ENCODE measurements at places on chromosomes 16 and 17. TPM values are rescaled to one million over a fixed set of nuclear protein-coding genes. Genes with fewer than 3 reads are reported as not detected.

Gene TAC4
- 3.9 TPM for total RNA-seq

Gene PRCD
- total RNA-seq = 1.9 TPM

Gene MYH11
- total RNA-seq = not detected

Gene CCL1
- not detected for total RNA-seq

Gene HS3ST4
- total RNA-seq = 3.9 TPM

Gene ZP2
- not detected for total RNA-seq

Gene UTS2R
- total RNA-seq = not detected

DNA sequence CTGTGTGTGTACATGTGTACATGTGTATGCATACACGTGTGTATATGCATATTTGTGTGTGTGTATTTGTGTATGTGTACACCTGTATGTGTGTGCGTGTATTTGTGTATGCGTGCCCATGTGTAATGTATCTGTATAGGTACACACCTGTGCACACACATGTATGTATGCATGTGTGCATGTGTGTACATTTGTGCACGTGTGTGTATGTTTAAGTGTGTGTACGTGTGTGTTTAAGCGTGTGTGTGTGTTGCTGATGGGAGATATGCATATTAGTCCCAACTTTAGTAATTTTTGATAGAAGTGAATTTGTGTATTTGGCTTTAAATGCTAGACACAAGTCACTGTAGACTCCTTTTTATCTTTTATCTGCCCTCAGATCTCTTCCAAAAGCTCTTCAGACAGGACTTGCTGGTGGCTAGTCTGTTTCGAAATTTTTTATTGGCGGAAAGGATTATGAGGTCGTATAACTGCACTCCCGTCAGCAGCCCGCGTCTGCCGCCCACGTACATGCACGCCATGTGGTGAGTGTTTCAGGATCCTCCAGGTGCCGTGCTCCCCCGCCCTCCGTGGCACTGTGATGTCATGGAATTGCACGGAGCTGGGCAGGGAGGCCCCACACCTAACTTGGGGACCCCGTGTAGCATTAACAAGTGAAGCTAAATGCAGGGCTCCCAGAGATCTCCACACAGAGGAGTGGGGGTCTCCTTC, 168.8 kb upstream of the CHMP6 start:
- no peak for DNase-seq

- no peak for DNase-seq
Measured at GRCh38 chr16:25449802-25450201, 192.2 kb upstream of the ZKSCAN2 start.

GRCh38 chr16:11135464-11135973, 120.5 kb downstream of the SOCS1 start:
- no peak for DNase-seq

DNA sequence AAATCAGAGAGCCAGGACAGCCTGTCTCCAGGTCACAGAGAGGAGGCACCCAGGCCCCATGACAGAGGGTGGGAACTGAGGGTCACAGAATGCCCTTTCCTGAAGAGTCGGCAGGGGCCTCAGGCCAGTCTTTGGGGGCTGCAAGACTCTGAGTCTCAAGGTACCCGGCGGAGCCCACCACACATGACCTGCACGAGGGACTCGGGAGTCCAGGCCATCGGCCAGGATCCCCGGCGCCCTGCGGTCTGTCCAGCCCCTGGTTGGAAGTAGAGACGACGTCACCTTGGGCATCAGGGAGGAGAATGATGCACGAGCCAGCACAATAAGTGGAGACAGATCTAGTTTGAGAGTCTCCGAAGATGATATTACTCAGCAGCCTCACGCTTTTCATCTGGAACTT, 234.7 kb upstream of the SDK2 start:
- no peak for DNase-seq

DNA sequence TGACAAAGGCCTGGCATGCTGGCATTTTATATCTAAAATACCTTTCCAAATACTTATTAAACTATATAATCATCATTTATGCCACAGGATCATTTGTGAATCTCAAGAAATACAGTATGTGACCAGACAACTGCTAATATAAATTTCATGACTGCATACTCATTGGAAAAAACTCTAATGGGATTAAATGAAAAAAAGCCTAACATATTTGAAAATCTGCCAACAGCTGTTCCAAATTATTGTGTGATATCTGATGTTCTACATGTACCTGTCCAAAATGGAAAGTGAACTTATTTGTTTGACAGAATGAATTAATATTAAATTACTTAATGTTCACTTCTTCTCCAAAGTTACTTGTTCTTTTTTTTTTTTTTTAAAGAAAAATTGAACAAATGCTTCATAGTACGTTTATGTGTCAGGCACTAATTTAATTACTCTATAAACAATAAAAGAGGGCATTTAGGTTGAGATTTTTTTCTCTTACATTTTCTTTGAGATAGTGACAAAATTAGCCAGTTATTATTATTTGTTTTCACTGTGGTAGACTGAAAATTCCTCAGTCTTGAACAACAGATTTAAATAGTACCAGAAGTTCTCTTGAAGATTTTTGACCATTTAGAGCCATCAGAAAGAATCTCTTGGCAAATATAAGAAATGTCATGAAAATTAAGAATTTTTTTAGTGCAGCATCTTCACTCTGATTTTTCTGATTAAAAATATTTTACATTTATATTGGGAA, 114.0 kb downstream of the FTO start:
- DNase-seq = no peak

- DNase-seq = no peak
Measured at GRCh38 chr17:4204190-4204589, 59.6 kb downstream of the ANKFY1 start.

DNA sequence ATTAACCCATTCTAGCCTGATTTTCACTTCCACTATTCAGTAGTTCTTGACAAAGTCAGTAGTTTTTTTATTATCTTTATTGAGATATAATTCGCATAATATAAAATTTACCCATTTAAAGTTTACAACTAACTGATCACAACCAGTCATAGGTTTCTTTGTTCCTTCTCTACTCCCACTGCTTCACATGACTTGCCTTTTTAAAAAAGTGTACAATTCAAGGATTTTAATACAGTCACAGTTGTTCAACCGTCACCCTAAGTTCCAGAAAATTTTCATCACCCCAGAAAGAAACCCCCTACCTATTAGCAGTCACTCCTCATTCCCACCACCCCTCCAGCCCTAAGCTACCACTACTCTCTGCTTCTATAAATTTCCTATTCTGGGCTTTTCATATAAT, 162.5 kb downstream of the TRIM37 start:
- no peak for DNase-seq

DNA sequence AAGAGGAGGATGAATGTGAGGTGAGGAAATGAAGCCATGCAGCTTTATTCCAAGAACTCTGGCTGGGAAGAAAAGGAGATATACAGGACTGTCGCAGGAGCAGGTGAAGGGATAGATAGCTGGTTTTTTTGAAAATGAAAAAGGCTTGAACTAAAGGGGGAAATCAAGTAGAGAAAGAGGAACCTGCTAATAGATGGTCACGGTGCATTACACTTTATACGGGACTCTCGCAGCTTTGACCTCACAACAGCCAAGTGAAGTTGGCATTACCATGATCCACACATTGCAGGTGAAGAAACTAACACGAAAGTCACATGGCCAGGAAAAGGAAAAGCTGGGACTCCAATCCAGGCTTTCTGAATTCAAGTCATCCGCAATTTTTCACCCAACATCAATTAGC, 86.9 kb downstream of the HS3ST2 start:
- no peak for DNase-seq

DNA sequence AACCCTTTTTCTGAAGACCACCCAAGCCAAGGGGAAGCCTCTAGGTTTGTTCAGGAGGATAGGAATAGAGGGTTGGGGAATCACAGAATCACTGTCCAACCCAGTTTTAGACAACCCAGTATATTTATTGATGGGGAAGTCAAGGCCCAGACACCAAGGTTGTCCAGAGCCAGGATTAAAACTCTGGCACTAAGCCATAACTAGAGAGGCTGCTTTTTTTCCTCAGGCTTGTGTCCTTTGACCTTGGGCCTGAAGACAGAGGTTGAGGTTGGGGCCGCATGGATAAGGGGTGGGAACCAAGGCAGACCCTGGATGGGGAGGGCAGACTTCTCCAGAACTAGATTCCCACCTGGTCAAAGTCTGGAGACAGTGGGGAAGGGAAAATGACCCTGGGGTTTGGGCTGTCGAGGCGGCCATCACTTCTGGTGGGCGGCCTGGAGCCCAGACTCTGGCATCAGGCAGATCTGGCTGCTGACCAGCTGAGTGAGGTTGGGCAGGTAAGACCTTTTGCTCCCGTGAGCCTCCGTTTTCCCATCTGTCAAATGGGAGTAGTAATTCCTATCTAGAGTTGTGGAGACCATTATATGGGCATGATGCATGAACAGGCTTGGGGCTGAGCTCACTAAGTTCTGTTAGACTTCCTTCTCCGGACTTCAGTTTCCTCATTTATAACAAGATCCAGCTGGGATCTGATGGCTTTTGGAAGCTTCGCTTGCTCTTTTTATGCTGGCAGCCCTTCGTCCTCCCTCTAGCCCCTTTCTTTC, 17.9 kb downstream of the IGFBP4 start:
- DNase-seq = no peak

DNA sequence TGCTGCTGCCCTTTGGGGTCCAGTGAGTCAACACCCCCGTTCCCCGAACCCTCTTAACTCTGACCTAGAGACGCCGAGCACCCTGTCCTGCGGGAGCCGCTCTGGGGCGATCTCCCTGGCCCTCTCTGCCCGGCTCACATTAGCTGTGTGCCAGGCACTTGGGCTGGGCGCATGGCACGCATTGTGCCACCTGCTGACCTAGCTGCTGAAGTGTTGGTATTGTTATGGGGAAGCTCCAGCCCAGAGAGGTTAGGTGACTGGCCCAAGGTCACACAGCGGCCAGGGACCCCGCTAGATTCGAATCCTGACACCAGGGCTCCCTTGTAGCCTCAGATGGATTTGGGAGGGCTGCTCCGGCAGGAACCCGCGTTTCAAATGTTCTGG, 1.1 kb downstream of the HSD17B1 start:
- no peak for DNase-seq

Data from endodermal cell (in vitro differentiated cells).